ENCODE measurements at places on chromosomes 5 and 9.

GRCh38 chr5:146366904-146367303, 28.3 kb downstream of the POU4F3 start:
- H3K27ac ChIP-seq, result no peak overlapping the region
- no peak for DNase-seq
- no peaks in the 10 kb centered on the region for H3K27me3 ChIP-seq
- H3K4me1 ChIP-seq, result no peaks in the 10 kb centered on the region

- H3K27ac ChIP-seq, result no peak overlapping the region
- no peaks in the 10 kb centered on the region for H3K36me3 ChIP-seq
- no peaks in the 10 kb centered on the region for H3K4me1 ChIP-seq
- DNase-seq, result no peak
These were observed 260.1 kb upstream of the CDH18 start for GRCh38 chr5:20248118-20248517.

DNA sequence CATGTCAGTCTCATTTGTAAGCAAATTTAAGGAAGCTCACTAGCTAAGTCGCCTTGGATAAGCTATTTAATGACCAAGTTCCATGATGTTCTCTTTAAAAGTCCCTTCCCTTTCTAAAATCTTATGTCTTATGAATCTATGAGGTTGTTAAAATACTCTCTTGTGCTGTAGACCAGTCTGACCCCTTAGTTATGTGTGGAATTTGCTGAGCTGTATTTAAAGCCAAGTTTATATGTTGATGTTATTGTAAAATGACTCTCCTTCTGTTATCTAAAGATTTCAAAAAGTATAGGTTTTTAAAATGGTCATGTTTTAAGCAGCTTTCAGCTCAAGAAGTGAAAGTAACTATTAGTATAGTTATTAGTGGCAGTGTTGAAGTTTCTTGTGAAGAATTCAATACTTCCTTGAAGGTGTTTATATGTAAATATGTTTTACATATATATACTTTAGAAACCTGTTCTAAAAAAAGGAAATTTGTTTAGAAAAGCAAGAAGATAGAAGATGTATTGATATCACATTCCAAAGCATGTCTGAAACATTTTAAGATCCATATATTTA, 92.2 kb downstream of the CDC42SE2 start:
- no peak overlapping the region for H3K4me3 ChIP-seq
- DNase-seq, result no peak
- H3K27ac ChIP-seq, result no peak overlapping the region
- H3K27me3 ChIP-seq, result no peaks in the 10 kb centered on the region
- 0 out of 2 replicates have a peak, but pooled peaks cover 1% of the 10 kb centered on the region for H3K36me3 ChIP-seq

DNA sequence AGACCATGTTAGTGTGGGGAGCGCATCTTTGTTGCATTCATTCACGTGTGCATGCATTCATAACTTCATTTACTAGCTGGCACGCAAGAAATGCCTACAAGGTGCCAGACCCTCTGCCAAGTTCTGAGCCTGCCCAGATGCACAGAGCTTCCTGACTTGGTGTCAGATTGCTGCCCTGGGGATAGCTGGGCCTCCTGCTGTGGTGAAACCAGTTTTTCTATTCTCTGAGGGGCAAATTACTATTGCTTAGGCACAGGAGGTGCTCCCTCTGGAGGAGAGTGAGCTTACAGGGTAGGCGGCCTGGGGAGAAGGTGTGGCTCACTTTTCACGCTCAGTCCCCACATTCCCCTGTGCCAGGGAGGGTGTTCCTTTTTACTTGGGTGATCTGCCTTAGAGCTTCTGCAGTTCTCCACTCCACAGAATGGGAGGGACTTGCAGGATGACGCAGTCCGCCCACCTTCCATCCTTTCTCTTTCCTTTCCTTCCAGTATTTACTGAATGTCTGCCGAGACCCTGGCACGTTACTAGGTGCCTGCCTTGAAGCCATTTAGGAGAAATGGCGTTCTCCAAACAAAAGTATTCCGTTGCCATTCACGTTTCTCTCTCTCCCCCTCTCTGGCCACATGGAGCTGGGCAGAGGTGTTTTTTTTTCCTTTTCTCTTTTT, 27.9 kb upstream of the CTNNA1 start:
- H3K4me3 ChIP-seq, result no peak overlapping the region
- no peaks in the 10 kb centered on the region for H3K36me3 ChIP-seq
- peak overlapping the region; percentile 83 for H3K27ac ChIP-seq
- peaks cover 52% of the 10 kb centered on the region for H3K4me1 ChIP-seq
- DNase-seq, result peak; percentile 90

GRCh38 chr5:39120052-39120420, 45.8 kb upstream of the RICTOR start:
- no peak overlapping the region for H3K27ac ChIP-seq
- no peak overlapping the region for H3K4me3 ChIP-seq
- H3K27me3 ChIP-seq, result peaks cover 1% of the 10 kb centered on the region
- H3K36me3 ChIP-seq, result no peaks in the 10 kb centered on the region
- H3K4me1 ChIP-seq, result no peaks in the 10 kb centered on the region
- DNase-seq, result no peak

DNA sequence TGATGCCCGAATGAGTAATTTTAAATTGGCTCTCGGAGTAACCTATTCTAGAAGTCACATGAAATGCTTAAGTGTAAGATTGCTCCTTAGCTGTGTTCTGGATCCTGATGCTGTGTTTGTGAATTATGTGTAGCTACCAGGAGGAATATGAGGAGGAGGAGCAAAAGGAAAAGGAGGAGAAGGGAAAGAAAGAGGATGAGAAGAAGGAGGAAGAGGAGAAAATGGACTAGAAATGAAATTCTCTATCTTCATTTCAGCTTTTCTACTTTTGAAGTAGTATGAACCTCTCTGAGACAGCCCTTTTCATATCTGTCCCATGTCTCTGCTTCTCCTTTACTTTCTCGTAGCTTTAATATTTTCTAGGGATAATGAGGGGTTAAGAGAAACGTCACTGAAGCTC, 119.4 kb upstream of the ACTBL2 start:
- no peaks in the 10 kb centered on the region for H3K27me3 ChIP-seq
- no peak overlapping the region for H3K4me3 ChIP-seq
- no peak for DNase-seq
- no peak overlapping the region for H3K27ac ChIP-seq
- no peaks in the 10 kb centered on the region for H3K36me3 ChIP-seq

DNA sequence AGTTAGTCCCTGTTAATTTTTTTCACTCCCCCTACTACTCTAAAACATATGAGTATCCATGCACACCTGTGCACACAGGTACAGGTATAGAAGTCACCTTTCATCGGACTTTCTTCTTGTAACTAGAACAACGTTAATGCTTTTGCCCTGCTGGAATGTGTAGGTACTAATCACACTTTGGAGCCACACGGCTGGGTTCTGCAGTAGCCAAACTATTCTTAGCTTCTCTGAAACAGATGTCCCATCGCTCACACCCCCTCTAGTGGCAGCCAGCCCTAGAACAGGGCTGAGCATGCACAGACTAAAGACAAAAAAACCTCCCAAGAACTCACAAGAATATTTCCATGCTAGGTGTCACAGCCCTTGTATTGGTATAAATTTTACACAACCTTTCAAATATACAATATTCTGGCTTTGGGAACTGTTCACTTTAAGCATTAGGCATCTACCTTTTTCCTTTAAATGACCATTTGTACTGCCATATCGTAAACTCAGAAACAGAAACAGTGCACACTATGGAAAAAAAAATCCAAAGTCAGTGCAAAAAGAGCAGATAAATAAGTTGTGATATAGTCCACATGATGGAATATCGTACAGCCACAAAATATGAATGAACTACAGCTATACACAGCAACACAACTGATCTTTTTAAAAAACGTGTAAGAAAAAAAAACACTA, 64.0 kb downstream of the RETREG1 start:
- H3K36me3 ChIP-seq, result no peaks in the 10 kb centered on the region
- DNase-seq, result peak; percentile 88
- peaks cover 24% of the 10 kb centered on the region for H3K4me1 ChIP-seq
- peak overlapping the region; percentile 61 for H3K27ac ChIP-seq
- no peak overlapping the region for H3K4me3 ChIP-seq

DNA sequence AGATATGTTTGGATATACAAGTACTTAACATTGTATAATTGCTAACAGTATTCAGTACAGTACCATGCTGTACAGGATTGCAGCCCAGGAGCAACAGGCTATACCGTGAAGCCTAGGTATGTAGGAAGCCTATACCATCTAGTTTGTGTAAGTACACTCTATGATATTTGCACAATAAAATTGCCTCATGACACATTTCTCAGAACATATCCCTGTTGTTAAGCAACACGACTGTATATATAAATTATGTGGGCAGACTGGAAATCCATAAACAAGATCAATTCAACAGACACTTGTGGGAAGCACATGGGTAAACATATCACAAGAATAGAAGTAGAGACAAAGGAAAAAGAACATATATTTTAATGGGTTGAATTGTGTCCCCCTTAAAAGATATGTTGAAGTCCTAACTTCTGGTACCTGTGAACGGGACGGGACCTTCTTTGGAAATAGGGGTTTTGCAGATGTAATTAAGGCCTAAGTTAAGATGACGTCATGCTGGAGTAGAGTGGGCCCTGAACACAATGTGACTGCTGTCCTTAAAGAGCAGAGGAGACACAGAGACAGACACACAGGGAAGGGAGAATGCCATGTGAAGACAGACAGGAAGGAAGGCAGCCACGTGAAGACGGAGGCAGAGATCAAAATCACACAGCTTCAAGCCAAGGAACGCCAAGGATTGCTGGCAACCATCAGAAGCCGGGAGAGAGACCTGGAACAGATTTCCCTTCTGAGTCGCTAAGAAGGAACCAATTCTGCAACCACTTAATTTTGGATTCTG, 76.3 kb downstream of the SCAI start:
- H3K4me1 ChIP-seq, result no peaks in the 10 kb centered on the region
- H3K27ac ChIP-seq, result no peak overlapping the region
- DNase-seq, result no peak
- H3K4me3 ChIP-seq, result no peak overlapping the region
- H3K27me3 ChIP-seq, result no peaks in the 10 kb centered on the region

- no peaks in the 10 kb centered on the region for H3K4me1 ChIP-seq
- no peak for DNase-seq
- no peaks in the 10 kb centered on the region for H3K36me3 ChIP-seq
These were observed 102.0 kb downstream of the TRIM32 start for GRCh38 chr9:116789081-116789480.

- H3K27me3 ChIP-seq, result no peaks in the 10 kb centered on the region
- no peak for DNase-seq
- H3K4me3 ChIP-seq, result no peak within 1 kb of the TSS
- H3K4me1 ChIP-seq, result no peaks in the 10 kb centered on the region
- H3K27ac ChIP-seq, result no peak within 1 kb of the TSS
These were observed at the start of gene PROP1 for GRCh38 chr5:177995691-177996595. Gene PROP1, minus strand, starts transcription at chr5:177996242. Its CDS starts 309 bp downstream, at chr5:177995933.

- no peaks in the 10 kb centered on the region for H3K36me3 ChIP-seq
- H3K27ac ChIP-seq, result no peak overlapping the region
- H3K4me1 ChIP-seq, result no peaks in the 10 kb centered on the region
- no peaks in the 10 kb centered on the region for H3K27me3 ChIP-seq
These were observed 186.1 kb downstream of the ENC1 start for GRCh38 chr5:74454263-74455030.

GRCh38 chr5:67233075-67233474, 36.5 kb upstream of the CD180 start:
- H3K4me1 ChIP-seq, result peaks cover 15% of the 10 kb centered on the region
- H3K27me3 ChIP-seq, result no peaks in the 10 kb centered on the region
- DNase-seq, result no peak
- H3K36me3 ChIP-seq, result no peaks in the 10 kb centered on the region

DNA sequence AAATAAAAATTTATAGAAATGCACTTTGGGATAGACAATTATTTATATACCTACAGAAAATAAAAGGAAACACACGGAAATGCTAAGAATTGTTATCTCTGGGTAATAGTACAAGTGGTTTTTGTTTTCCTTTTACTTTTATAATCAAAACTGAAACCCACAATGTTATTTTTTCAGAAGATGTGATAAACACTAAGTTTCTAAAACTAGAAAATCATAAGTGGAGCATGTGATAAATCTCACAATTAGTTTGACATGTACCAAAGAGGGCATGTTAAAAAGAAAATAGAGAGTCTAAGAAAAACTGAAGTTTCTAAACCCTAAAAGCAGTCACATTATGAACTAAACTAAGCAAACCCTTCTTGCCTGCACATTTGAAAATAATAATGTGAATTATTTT, 61.1 kb downstream of the OXCT1 start:
- H3K27me3 ChIP-seq, result no peaks in the 10 kb centered on the region
- DNase-seq, result no peak
- no peak overlapping the region for H3K27ac ChIP-seq
- H3K4me1 ChIP-seq, result no peaks in the 10 kb centered on the region
- no peak overlapping the region for H3K4me3 ChIP-seq

GRCh38 chr5:96783326-96783725, 24.4 kb downstream of the ERAP1 start:
- H3K36me3 ChIP-seq, result peaks cover 4% of the 10 kb centered on the region
- DNase-seq, result no peak
- peaks cover 26% of the 10 kb centered on the region for H3K4me1 ChIP-seq
- peak overlapping the region; percentile 65 for H3K27ac ChIP-seq

GRCh38 chr5:98510143-98510985, 263.1 kb upstream of the RGMB start:
- H3K27ac ChIP-seq, result no peak overlapping the region
- no peaks in the 10 kb centered on the region for H3K27me3 ChIP-seq
- no peak for DNase-seq
- no peak overlapping the region for H3K4me3 ChIP-seq

DNA sequence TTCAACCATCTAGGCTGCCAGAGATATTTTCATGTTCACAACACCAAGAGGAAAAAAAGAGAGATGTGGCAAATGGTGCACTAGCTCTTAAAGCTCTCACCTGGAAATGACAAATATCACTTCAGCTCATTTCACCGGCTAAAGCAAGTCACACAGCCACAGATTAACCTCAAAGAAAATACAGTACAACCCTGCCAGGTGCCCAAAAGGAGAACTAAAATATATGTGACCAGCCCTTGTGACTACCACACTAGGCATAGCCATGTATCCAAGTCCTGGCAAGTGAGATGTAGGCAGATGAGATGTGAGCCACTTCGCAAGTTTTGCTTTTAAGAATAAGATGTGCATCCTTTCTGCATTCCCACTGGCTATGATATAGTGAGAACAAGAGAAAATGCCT, 41.4 kb downstream of the AGTPBP1 start:
- H3K4me1 ChIP-seq, result no peaks in the 10 kb centered on the region
- H3K27me3 ChIP-seq, result no peaks in the 10 kb centered on the region
- no peak for DNase-seq
- H3K36me3 ChIP-seq, result no peaks in the 10 kb centered on the region
- H3K4me3 ChIP-seq, result no peak overlapping the region

- no peaks in the 10 kb centered on the region for H3K4me1 ChIP-seq
- no peaks in the 10 kb centered on the region for H3K36me3 ChIP-seq
- H3K27ac ChIP-seq, result no peak overlapping the region
- H3K27me3 ChIP-seq, result no peaks in the 10 kb centered on the region
- no peak overlapping the region for H3K4me3 ChIP-seq
These were observed 33.3 kb downstream of the PARP8 start for GRCh38 chr5:50699737-50700136.

GRCh38 chr9:94916956-94917355, 190.5 kb downstream of the AOPEP start:
- no peaks in the 10 kb centered on the region for H3K27me3 ChIP-seq
- H3K4me1 ChIP-seq, result peaks cover 90% of the 10 kb centered on the region

DNA sequence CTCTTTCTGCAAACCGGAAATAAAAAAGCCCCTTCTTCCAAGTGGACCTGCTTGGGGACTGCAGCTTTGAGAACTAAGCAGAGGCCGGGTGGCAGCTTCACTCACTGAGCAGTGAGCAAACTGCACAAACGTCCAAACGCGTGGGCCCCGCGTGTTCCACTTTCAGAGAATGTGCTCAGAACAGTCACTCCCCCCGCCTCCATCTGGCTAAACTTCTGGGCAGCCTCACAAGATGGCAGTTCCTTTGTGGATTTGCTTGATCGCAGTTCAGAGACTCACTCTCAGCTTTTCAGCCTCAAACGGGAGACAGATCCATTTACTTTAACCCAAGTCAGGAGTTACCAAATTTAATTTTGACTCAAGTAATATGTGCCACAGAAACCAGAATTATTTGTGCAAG, 216.6 kb downstream of the TLE1 start:
- no peak overlapping the region for H3K27ac ChIP-seq
- no peaks in the 10 kb centered on the region for H3K27me3 ChIP-seq
- no peak overlapping the region for H3K4me3 ChIP-seq
- H3K4me1 ChIP-seq, result no peaks in the 10 kb centered on the region

Data from Caco-2 (cell line).